Activated T-cell treated with anti-CD3 and anti-CD28 coated beads for 24 hours (primary cell): ENCODE measurements at places on chromosomes 7 and 10.

DNA sequence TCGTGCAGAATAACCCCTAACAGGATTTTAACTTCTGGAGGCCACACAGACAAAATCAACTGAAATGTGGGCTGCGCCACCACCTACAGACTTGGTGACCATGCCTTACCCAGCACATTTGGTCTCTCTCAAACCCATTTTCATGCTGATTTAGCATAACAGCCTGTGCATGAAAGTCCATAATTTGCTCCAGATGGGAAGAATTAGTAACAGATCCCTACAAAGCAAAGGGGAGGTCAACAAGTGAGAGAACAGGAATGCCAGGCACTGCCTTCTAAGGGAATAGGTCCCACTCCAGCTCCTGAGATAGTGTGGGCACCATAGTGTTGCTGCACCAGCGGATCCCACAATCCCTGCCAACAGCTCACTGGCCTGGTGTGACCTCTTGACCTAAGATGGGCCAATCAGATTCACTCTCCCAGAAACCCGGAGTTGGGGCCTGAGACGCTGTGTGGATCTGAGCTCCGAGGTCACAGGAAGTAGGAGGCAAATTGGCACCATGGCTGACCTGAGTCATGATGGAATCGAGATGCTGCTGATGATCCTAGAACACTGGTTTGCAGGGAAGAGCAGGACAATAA, 32.4 kb downstream of the SLIT1 start:
- no peak for DNase-seq

- no peak for DNase-seq
These were observed 136.0 kb upstream of the WDR11 start for GRCh38 chr10:120715171-120715570.

GRCh38 chr7:101764221-101764620, 53.2 kb upstream of the CUX1 start:
- DNase-seq = no peak

DNA sequence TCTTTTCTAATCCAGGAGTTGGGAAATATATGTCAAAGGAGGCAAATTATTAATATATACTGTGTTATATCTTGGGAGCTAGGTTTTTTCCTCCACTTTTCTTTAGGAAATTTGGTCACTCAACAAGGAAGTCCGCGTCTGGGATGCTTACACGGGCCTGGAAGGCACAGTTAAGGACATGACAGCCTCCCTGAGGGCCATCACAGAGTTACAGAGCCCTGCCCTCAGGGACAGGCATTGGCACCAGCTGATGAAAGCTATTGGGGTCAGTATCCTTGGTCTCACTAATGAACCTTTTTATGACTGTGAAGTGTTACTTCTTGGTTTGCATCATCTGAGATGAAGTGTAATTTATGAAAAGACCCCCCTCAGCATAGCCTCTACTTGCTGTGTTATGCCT, 74.7 kb downstream of the DNAH11 start:
- DNase-seq = no peak
